ENCODE measurements at places on chromosomes 7 and 10. TPM values are rescaled to one million over a fixed set of nuclear protein-coding genes. Genes with fewer than 3 reads are reported as not detected.
A peak's percentile ranks its signal among the peaks of the same experiment; 100 is the strongest.

The PLOD3 gene
- total RNA-seq, result 59.7 TPM

The GPR26 gene
- total RNA-seq, result not detected

The CAMK2G gene
- total RNA-seq, result 30.2 TPM

- peak within 1 kb of the TSS; percentile 58 for H3K4me3 ChIP-seq
- H3K27me3 ChIP-seq, result no peaks in the 10 kb centered on the region
- H3K27ac ChIP-seq, result peak within 1 kb of the TSS; percentile 67
- H3K36me3 ChIP-seq, result no peaks in the 10 kb centered on the region
- DNase-seq, result peak; percentile 99
- H3K4me1 ChIP-seq, result peaks cover 38% of the 10 kb centered on the region
These were observed at the start of gene LRRC17 for GRCh38 chr7:102912742-102913141. Gene LRRC17 (plus strand): TSS chr7:102913000. CDS start chr7:102933914, 20,914 bp downstream.

DNA sequence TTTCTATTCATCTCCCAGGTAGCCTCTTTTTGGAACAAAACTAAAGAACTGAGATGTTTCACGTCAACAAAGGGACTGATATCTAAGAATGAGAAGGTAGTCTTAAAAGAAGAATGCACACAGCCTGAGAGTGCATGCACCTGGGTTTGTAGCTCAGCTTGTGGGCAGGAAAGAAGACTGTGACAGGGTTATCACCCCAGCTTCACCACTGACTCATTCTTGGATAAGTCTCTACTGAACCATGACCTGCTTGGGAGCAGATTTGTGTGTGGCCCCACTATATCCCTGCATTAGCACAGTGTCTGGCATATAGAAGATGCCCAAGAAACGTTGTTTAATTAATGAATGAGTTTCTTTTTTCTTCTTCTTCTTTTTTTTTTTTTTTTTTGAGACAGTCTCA is 187.5 kb downstream of the GPAM start:
- H3K4me1 ChIP-seq, result no peaks in the 10 kb centered on the region
- 0 out of 2 replicates have a peak, but pooled peaks cover 4% of the 10 kb centered on the region for H3K27me3 ChIP-seq
- H3K4me3 ChIP-seq, result no peak overlapping the region
- H3K27ac ChIP-seq, result no peak overlapping the region
- H3K36me3 ChIP-seq, result no peaks in the 10 kb centered on the region

- H3K4me1 ChIP-seq, result no peaks in the 10 kb centered on the region
- H3K4me3 ChIP-seq, result no peak overlapping the region
- H3K36me3 ChIP-seq, result no peaks in the 10 kb centered on the region
- 0 out of 2 replicates have a peak, but pooled peaks cover 1% of the 10 kb centered on the region for H3K27me3 ChIP-seq
These were observed 80.1 kb upstream of the EMX2 start for GRCh38 chr10:117462424-117462792.

DNA sequence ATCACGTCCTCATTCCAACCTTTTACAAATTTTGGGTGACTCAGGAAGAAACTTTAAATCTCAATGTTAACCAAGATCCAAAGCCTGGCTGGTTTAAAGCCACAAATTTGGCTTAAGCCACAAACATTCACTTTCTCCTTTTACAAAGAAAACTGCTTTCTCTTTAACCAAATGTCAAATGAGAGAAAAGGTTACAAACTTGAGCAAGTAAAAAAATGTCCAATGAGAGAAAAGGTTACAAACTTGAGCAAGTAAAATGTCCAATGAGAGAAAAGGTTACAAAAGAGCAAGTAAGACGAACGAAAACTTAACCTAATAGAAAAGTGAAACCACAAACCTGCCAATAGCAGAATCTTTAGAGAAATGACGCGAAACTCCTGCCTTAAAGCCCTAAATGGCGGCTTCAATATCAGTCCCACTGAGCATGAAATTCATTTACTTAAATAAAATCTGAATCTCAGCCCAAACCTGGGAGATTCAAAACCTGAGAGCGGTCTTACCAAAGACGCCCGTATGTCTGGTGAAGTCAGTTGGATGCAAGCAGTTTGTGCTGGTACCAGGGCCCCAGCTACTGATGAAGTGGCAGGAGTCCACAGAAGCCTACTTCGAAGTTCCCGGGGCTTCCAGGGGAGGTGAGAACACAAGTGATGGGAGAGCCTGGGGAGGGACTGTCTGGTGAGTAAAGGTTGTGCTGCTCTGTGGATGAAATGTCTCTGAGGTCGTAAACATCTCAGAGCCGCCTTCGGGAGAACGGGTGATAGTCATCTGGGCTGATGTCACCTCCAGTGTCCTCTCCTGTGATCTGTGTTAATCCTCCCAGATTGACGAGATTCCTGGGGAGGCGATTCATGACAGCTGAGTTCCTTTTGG is 74.6 kb downstream of the PAXIP1 start:
- H3K27ac ChIP-seq, result no peak overlapping the region
- peak overlapping the region; percentile 61 for H3K4me3 ChIP-seq
- H3K36me3 ChIP-seq, result no peaks in the 10 kb centered on the region
- no peaks in the 10 kb centered on the region for H3K27me3 ChIP-seq

DNA sequence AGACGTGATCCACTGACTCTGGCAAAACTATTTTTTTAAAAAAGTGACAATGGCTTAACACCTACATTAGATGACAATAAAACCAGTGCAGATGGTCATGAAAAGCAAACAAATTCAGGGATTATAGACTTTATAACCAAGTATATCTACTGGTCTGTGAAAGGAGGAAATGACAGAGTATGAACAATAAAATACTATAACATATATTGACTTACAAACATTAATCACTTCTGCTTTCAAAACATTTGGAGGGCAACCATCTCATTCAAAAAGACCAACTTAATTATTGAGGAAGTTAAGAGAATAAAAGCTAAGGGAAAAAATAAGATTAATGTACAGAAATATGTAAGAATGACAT is 34.8 kb downstream of the JMJD1C start:
- H3K27ac ChIP-seq, result no peak overlapping the region
- H3K36me3 ChIP-seq, result no peaks in the 10 kb centered on the region
- H3K4me3 ChIP-seq, result no peak overlapping the region
- DNase-seq, result no peak

- no peak for DNase-seq
- no peak overlapping the region for H3K4me3 ChIP-seq
- H3K36me3 ChIP-seq, result peaks cover 3% of the 10 kb centered on the region
- H3K27me3 ChIP-seq, result no peaks in the 10 kb centered on the region
- no peak overlapping the region for H3K27ac ChIP-seq
- H3K4me1 ChIP-seq, result no peaks in the 10 kb centered on the region
These were observed 73.8 kb upstream of the GTF2IRD1 start for GRCh38 chr7:74379938-74380337.

Measured in SJCRH30 (cell line).